ENCODE measurements at places on chromosomes 7 and 10. TPM values are rescaled to one million over a fixed set of nuclear protein-coding genes. Genes with fewer than 3 reads are reported as not detected.

GRCh38 chr7:123711832-123712293, 36.9 kb downstream of the WASL start:
- no peak for DNase-seq

- peak; percentile 1 for DNase-seq
Measured at GRCh38 chr7:40536421-40536820, 401.6 kb downstream of the SUGCT start.

GRCh38 chr7:80635533-80635932, 2.9 kb upstream of the CD36 start:
- no peak for DNase-seq

GRCh38 chr10:110629680-110630191, 14.4 kb upstream of the RBM20 start:
- DNase-seq = peak; percentile 77

DNA sequence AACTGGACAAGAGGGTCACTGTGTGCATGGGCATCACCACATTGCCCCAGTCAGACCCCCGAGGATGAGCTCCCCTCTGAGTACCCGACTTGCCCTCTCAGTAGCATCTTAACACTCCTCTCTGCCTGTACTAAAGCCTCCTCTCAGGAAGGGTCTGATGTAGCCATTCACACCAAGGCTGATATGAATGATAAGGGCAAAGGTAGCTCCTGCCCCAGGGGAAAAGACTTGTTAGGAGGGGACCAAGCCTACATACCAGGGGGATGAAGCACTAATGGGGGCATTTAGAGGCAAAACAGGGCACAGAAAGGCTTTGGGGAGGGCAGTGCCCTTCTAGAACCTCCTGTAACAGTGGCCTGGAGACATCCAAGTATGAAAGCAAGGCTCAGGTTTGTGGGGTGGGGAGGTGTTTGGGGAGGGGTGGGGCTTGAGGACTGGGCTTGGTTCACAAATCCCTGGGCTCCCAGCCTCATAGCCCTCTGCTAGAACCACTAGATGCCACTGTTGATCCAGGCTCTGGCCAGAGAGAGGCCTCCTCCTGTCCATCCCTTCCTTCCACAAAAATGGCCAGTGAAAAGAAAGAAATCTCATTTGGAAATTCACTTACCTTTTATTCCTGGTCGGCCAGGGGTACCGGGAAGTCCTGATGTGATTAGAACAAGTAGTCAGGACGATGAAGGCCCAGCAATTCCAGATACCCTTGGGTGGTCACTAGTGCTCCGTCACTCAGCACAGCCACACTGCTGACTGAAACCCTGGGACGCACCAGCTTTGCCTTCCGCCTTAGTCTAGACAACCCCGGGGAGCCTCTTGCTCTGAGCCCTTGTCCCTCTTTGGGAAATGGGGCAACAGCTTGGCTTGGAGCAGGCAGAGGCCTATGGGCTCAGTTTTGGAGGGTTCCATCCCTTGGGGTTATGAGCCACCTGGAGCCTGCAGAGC, 40.3 kb downstream of the COL17A1 start:
- DNase-seq = peak; percentile 82

DNA sequence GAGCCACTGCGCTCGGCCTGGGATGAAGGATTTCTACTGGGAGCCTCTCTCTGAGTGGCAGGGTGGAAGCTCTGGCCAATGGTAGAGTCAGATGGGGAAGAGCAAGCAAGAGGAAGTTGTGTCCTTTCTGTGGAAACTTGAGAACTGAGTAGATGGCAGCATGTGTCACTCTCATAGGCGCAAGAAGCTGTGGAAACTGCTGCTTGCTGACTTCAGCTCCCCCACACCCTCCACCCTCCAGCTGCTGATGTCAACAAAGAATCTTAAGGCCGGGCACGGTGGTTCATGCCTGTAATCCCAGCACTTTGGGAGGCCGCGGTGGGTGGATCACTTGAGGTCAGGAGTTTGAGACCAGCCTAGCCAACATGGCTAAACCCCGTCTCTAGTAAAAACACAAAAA, 39.8 kb upstream of the SRGN start:
- no peak for DNase-seq

- no peak for DNase-seq
Measured at GRCh38 chr10:74575912-74576311, 250.5 kb upstream of the KAT6B start.

Gene ABCB4
- total RNA-seq = not detected

Gene PRKAR2B
- 17.3 TPM for total RNA-seq

All from lung microvascular endothelial cell (primary cell).